ENCODE measurements at places on chromosomes 4 and X. TPM values are rescaled to one million over a fixed set of nuclear protein-coding genes. Genes with fewer than 3 reads are reported as not detected.

DNA sequence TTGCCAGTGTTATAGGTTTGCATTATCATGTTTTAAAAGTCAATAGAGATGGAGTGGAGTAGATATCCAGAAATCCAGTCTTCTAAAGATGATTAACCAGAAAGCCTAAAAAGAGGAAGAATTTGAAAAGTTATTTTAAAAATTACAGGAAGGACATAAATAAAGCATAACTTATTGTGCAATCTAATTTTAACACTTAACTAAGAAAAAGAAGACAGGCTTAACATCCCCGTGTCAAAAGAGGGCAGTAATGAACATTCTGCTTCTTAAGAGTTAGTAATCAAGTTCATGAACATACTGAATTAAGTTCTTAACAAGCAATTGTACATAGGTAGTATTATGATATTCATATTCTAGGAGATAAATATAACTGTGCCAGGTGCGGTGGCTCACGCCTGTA is 39.3 kb downstream of the ELF2 start:
- DNase-seq = no peak

- no peak for DNase-seq
These were observed 56.1 kb downstream of the ATXN3L start for GRCh38 chrX:13263560-13264251.

DNA sequence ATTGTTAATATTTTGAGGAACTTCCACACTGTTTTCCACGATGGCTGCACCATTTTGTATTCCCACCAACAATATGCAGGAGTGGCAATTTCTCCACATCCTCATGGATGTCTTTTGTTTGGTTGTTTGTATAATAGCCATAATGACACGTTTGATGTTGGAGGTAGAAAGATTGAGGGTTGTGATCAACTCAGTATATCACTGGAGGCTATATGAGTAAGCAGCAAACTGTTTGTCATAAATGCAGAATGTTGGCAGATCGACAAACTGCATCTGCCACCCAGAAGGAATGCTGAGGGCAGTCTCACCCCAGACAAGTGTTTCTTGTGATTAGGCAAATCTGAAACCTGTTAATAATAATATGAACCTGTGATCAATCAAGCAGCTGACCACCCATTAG is 243.9 kb upstream of the WDFY3 start:
- no peak for DNase-seq

DNA sequence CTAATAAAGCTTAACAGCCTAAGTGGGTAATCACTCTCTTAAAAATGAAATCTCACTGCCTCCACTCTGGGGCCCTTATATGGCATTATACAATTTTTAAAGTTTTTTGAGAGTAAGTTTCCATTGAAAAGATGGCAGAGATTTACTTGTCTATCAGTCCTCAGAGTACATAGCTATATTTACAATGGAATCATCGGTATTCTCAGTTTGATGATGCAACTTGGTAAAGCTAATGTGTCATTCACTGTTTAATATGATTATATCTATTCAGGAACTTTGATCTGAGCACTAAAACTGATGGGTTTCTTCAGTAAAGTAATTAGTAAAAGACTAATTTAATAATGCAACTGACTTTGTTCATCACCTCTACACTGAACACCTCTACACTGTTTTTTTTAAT is 51.6 kb downstream of the CT47B1 start:
- no peak for DNase-seq

GRCh38 chr4:112857461-112857860 is 192.0 kb upstream of the ANK2 start:
- DNase-seq = no peak

Gene ETDA
- not detected for total RNA-seq

DNA sequence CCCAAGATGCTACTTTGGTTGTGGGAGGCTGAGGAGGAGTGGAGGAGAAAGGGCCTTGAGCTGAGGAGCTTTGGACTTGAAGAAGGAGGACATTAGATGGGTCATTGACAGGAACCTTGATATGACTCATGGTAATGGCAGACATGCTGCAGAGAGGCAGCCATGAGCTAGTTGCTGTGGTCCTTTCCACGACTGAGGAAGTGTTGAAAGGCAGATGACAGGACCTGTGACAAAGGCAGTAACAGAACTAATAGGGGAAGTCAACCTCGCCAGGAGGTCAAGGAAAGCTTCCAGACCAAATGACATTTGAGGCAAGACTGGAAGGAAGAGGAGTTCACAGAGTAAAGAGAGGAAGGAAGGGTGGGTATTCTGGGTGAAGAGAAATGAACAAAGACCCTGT is 7.6 kb upstream of the XPNPEP2 start:
- DNase-seq = no peak

Gene KIAA1210
- total RNA-seq = not detected

- DNase-seq = peak; percentile 91
These were observed 208.7 kb downstream of the SOWAHB start for GRCh38 chr4:76689145-76689817.

GRCh38 chr4:34148322-34148908 is 2095.9 kb downstream of the ARAP2 start:
- DNase-seq = no peak

GRCh38 chrX:68895341-68895755 is 66.5 kb downstream of the EFNB1 start:
- DNase-seq = peak; percentile 36

Gene GATA1
- total RNA-seq = not detected

- no peak for DNase-seq
These were observed 79.8 kb upstream of the OGT start for GRCh38 chrX:71453056-71453455.

- no peak for DNase-seq
These were observed 365.5 kb upstream of the BOD1L1 start for GRCh38 chr4:13992975-13993520.

DNA sequence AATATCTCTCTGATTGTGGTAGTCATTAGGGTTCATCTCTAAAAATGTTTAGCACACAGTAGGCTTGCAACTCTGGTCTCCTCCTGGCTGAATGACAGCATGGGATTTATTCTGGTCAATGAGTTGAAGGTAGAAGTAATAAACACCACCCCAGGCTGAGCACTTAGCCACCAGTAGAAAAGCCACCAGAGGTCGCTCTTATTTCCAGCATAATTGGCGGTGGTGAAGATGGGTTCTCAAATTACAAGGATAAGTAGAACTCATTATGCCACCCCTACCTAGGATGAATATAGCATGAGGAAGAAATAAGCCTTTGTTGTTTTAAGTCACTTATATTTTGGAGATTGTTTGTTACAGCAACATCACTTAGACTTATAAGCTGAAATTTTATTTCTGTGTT is 302.7 kb downstream of the GPM6A start:
- no peak for DNase-seq

- no peak for DNase-seq
These were observed 425.1 kb downstream of the RAB28 start for GRCh38 chr4:13059019-13059418.

DNA sequence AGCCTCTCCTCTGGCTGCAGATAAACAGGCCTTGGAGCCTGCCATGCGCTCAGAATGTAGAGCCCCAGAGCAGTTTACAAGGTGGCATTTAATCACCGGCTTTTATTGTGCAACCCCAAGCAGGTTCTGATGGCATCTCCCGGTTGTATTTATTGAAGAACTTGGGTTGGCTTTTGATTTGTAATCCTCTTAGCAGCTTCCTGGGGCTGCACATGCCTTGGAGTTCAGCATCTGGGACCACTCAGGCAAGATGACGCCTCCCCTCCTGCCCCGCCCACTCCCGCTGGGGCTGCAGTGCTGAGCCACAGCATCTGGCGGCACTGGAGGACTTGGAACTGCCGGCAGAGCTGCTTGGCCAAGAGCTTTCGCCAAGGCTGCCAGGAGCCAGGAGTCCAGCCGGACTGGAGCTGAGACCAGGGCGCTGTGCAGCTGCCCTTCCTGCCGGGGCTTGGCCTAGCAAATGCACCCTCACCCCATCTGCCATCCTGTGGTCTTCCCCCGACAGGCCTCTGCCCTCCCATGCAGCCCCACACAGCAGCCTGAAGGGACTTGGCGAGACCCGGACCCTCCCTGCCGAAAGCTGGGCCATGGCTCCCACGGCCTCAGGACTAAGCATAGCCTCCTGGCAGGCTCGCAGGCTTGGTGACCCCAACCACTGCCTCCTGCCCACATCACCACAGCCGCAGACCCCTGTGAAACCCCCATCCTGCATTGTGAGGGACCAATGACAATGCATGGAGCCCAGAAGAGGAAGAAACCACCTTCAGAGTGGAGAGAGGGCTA is 5.4 kb downstream of the HTRA3 start:
- DNase-seq = peak; percentile 90

Gene MAGEA1
- total RNA-seq = not detected

Gene SHROOM2
- 10.2 TPM for total RNA-seq

DNA sequence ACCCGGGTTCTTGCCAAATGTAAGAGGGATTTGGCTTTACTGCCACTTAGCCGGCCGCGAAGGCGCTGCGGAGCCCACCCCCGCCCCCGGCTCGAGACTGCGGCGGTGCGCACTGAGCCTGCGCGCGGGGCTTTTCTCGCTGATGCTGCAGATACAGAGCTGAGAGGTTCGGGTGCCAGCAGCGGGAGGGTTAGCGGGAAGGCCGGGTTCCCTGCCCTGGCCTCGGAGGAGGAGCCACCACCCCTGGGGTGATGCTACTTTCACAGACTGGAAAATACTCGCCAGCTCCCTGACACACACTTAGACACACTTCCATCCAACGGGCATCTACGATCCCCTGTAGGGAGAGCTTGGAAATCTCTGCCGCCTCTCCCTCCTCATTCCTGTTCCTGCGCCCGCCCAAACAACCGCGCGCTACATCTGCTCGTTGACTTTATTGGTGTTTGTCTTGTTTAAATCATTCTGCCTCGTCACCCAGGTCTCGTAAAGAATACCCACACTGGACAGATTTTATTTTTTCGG is 2.1 kb upstream of the PCDH7 start:
- DNase-seq = peak; percentile 84

DNA sequence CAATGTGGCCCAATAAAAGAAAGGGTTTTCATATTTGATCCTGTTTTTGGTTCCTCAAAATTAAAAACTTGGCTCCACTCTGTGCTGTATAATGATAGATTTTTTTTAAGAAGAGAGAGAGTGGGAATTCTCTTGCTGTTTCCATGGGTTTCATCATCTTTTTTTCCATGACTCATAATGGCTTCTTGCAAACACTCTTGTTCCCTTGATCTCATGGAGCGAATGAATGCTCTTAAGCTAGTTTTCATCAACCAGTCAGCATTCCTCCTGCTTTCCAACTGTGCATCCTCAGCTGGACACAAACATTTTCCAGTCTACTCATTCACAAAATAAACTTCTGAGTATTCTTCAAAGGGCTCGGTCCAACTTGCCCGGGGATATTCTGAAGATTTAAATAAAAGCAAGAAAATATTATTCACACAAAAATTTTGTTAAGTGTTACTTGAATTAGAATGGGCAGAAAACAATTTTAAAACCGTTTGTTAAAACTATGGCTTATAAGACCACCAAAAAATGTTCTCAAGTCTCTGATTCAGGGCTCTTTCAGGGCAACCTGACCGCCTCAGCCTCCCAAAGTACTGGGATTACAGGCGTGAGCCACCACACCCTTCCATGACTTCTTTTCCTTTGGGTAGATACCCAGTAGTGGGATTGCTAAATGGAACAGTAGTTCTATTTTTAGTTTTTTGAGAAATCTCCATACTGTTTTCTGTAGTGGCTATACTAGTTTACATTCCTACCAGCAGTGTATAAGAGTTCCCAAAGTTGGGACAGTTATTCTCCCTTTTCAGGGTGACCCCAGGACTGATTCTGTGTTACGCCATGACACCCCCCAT is 64.7 kb downstream of the TMEM156 start:
- no peak for DNase-seq

Gene SLC30A9
- 43.7 TPM for total RNA-seq

GRCh38 chrX:37613933-37614332 is 42.5 kb downstream of the LANCL3 start:
- DNase-seq = no peak

GRCh38 chr4:123524958-123525628 is 128.5 kb downstream of the SPRY1 start:
- no peak for DNase-seq

Gene NOP14
- total RNA-seq = 23.0 TPM

GRCh38 chrX:147739196-147739595 is 172.5 kb upstream of the FMR1 start:
- no peak for DNase-seq

Gene USP17L12
- total RNA-seq = not detected

DNA sequence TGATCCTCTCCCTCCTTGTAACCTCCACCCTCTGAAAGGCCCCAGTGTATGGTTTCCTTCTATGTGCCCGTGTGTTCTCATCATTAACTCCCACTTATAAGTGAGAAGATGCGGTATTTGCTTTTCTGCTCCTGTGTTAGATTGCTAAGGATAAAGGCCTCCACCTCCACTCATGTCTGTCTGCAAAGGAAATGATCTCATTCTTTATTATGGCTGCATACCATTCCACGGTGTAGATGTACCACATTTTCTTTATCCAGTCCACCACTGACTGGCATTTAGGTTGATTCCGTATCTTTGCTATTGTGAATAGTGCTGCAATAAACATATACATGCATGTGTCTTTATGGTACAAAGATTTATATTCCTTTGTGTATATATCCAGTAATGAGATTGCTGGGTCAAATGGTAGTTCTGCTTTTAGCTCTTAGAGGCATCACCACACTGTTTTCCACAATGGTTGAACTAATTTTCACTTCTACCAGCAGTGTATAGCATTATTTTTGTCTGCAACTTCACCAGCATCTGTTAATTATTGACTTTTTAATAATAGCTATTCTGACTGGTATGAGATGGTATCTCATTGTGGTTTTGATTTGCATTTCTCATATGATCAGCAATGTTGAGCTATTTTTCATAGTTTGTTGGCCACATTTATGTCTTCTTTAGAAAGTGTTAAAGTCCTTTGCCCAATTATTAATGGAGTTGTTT is 1030.9 kb downstream of the FSTL5 start:
- no peak for DNase-seq

Gene HGFAC
- 1.0 TPM for total RNA-seq

Gene CENPE
- 1.9 TPM for total RNA-seq

- no peak for DNase-seq
These were observed 1.6 kb downstream of the CASK start for GRCh38 chrX:41921492-41922430.

DNA sequence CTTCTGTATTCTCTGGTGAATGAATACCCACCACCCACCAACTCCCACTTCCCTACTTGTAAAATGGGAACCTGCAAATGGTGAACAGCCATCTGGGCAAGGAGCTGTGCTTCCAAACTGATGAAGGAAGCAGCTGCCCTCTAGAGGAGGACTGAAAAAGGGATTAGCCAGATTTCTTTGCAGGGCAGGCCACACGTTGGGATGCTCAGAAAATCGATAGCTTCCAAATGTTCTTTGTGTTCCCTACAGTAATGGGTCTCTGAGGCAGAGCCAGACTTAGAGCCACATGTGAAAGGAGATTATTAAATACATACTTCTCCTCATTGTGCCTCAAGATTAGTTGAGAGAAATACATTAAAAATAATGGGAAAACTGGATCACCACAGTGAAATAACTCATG is 39.3 kb upstream of the LPAR4 start:
- no peak for DNase-seq

Gene HSFX4
- not detected for total RNA-seq

DNA sequence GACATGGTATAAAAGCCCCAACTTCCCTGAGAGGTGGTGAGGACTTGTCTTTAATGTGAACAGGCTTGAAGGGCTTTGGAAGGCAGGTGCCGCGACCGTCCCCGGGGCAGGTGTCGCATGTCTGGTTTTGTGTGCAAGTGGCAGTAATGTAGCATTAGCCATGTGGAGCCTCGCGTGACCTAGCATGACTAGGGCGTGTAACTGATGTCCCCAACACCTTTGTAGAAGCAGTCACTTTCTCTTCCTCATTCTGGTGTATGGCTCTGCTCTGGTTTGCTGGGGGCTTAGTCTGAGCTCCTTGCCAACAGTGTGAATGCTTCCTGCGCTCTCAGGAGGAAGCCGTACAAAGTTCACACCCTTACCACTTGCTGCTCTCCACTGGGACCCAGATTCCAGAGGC is 145.7 kb downstream of the AMMECR1 start:
- DNase-seq = peak; percentile 25
